Activated naive CD4-positive, alpha-beta T cell (primary cell): ENCODE measurements at places on chromosomes 1 and 21.

DNA sequence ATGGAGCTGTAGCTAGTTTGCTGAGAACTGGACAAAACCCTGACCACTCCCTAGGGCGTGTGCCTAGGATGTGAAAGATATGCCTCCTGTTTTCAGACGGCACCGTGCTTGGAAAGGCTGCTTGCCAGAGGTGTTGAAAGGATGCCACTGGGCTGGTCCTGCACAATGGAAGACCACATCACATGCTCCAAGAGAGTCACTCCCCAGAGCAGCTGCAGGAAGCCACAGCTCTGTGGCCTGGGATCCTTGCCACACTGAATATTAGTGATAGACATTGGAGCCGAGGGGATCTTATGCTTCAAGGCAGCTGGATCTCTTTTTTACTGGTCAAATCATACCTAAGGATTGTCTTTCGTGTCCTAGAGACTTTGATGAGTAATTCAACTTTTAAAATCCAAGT, 6.6 kb upstream of the APP start:
- DNase-seq, result no peak

- DNase-seq, result no peak
These were observed 263.4 kb downstream of the HHIPL2 start for GRCh38 chr1:222284466-222284865.

DNA sequence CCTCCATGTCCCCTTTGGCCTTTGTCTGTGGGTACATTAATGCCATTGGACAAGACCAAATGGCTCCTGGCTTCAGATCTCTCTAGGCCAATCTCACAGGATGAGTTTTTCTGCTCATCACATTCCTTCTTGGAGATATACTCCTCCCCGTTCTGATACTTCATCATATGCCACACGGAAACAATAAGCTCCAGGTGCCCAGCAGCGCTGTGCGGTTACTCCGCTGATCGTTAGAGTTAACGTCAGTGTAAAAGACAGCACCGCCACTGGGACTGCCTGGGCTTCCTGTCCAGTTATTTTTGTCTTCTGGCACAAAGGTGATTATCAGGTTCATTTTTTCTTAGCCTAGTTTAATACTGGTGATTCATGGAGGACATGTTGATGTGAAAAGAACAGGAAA, 22.5 kb downstream of the CACHD1 start:
- no peak for DNase-seq

- DNase-seq, result no peak
These were observed 102.3 kb downstream of the DYRK1A start for GRCh38 chr21:37468909-37469308.

DNA sequence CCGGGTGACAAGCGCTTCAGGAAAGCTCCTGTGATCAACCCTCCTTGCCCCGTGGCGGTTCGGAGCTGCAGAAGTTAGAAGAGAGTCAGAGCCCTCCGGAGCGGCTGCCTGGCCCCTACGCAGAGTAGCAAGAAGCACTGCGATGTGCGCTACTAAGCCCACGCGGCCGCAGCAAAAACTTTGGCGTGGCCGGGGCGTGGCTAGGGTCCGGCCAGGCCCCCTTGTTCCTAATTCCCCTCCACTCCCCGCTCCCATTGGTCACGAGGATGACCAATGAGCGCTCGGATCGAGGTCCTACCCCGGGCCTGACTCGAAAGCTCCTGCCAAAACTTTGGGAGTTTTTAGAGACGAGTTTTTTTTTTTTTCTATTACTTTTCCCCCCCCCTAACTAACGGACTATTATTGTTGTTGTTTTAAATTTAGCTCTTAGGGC, at the start of gene HLX:
TSS of gene HLX (plus strand) at position 368 of the 433 bp plus-strand sequence. CDS start 415 bp downstream, outside the sequence.
- no peak for DNase-seq

DNA sequence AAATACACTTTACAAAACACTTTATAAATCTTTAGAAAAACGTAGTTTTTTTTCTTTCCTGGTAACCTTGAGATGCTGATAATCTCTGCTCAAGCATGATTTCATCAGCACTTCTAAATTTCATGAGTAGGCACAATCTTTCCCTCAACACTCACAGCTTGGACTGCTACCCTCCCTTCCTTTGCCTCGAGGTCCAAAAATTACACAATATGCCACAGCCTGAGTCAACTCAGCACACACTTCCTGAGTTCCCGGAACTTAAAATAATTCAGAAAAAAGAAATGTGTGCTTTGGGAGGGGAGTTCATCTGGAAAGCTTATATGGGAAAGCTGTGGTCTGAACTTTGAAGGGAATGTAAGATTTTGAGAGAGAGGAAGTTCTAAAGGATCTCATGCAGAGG, 5.9 kb downstream of the CLCA2 start:
- DNase-seq, result no peak

DNA sequence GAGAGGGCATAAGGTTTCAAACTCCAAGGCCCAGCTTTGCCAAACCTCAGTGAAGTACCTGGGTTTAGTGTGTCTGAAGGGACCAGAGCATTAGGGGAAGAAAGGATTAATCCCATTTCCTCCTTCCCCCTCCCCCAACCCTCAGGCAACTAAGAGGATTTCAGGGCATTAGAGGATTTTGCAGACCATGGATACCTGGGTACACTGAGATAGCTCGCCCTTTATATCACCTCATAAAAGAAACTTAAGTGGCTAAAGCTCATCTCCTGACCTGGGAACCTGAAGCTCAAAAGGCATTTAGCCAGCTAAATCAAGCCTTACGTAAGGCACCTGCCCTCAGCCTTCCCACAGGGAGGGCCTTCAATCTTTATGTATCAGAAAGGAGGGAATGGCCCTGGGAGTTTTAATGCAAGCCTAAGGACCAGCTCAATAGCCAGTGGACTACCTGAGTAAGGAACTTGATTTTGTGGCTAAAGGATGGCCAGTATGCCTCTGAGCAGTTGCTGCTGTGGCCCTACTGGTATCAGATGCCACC, 26.4 kb upstream of the SMYD3 start:
- no peak for DNase-seq

GRCh38 chr1:196593955-196594354, 14.3 kb downstream of the KCNT2 start:
- DNase-seq, result no peak

DNA sequence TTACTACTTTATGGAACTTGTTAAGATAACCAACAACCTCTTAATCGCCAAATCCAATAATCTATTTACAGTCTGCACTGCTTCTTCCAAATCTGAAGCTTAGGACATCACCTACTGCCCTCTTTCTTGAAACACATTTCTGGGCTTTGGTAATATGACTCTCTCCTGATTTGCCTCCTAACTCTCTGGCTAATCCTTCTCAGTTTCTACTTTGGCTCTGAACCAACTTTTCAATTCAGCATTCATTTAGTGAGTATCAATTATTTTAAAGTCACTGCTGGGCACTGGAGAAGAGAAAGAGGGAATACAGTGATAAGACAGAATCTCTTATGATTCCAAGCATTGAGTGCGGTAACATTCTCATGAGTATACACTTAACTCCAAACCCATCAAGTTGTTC, 275.0 kb downstream of the AKT3 start:
- no peak for DNase-seq

- DNase-seq, result no peak
These were observed 70.0 kb upstream of the KIAA0040 start for GRCh38 chr1:175262621-175263020.

DNA sequence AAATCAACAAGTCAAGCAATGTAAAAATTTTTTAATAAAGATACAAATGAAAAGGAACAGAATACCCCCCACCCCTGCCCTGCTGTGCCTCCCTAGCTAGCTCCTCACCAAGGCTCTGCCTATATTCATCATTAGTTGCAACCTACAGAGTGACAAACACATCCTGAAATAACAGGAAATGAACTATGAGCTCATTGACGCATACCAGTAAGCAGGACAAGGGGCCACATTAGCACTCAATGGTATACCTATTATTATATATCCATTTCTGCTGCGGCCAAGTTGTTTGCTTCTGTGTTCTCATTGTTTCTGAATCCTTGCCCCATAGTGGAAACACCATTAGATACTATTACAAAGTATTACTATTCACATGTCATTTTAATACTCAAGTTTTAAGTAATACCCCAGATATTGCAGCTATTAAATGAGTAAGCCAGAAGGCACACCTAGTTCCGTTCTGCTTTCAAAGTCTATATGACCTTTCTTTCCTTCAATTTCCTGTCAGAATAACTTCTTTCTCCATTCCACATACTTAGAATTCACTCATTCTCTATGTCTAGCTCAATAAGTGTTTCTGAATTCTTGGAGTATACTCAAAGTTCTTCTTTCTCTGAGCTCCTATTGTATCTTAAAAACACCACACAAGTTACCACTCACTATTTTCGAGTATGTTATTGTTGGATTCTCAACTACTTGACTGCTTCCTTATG, 1214.9 kb downstream of the PLA2G4A start:
- DNase-seq, result no peak

DNA sequence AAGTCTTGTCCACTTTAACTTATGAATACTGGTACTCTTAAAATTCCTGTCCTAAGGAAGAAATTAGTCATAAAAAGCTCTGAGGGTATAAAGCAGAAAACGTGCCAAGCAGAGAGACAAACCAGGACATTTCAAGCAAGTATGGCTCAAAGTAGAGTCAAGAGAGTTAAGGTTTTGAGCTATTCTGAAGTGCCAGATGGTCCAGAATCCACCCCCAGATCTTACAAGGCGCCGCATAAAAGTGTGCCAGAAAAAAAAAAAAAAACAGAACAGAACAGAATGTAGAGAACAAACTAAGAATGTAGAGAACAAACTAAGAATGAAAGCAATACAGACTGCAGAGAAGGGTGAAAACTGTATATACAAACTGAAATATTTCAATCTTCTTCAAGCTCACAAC, 12.5 kb downstream of the EPS15 start:
- DNase-seq, result no peak

GRCh38 chr1:22872981-22873664, 99.5 kb downstream of the LACTBL1 start:
- DNase-seq, result no peak

DNA sequence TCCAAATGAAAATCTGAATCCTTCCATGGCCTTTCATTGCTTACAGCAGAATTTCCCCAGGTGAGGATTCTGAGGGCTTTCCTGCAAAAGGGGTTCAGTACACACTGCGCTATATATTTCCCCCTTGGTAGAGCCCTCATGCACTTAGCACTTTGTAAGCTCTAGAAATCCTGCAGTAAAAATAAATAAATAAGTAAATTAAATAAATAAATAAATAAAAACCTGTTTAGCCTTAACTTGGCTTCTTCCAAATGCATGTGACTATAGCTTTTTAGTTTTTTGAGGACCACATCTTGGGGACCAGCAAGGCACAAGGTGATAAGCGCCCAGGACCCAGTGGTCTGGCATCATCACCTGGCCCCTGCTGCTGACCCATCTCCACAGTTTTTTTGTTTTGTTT, 3.2 kb upstream of the BMP8B start:
- no peak for DNase-seq

DNA sequence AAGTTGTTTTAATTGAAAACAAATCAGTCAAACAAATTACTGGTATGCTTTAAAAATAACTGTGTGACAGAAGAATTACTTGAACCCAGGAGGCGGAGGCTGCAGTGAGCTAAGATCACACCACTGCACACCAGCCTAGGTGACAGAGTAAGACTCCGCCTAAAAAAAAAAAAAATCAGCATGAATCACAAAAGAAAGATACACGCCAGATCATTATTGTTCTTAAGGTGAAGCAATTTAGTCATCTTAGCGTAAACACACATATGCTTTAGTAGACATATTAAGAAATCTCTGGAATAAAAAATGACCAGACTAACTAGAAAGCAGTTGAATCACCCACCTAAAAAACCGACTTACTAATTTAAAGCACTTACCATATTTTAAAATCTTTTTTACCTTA, 20.2 kb downstream of the RERE start:
- no peak for DNase-seq

GRCh38 chr1:222877854-222878253, 63.0 kb downstream of the DISP1 start:
- DNase-seq, result no peak

DNA sequence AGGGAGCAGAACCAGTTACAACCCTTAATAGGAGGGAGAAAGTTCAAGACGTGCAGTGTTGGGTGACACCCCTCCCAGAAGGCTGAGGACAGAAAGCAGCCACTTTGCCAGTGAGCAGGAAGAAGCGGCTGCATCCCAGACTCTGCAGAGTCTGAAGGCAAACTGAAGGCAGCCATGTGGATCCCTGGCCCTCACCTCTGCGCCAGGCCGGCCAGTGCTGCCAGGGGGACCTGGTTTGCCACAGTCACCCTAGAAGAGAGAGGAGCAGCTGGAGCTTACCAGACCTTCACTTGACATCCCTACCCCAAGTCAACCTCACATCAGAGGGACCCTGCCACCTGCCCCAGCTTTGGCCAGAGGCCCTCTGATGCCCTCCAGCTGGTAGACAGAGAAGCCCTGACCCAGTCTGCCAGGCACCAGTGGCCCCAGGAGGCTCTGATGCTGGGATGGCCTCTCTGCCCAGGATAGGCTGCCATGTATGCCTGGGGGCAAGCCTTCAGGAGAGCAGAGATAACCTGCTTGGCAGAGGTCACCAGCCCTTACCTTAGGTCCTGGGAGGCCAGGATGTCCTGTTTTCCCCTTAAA, 16.3 kb upstream of the PEF1 start:
- DNase-seq, result no peak

- DNase-seq, result no peak
These were observed 22.4 kb upstream of the GNG4 start for GRCh38 chr1:235671992-235672391.

DNA sequence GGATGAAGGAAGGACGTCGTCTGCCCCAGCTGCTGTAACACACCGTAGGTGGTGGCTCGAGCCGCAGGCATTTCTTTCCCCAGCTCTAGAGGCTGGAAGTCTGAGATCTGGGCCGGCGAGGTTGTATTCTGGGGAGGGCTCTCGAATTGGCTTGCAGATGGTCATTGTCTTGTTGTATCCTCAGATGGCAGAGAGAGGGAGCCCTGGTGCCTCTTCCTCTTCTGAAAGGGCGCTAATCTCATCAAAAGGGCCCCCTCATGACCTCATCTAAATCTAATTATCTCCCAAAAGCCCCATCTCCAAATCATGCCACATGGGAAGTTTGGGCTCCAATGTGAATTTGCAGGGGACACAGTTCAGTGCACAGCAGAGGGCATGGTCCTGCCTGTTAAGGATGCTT, 109.0 kb downstream of the SIK1 start:
- no peak for DNase-seq

GRCh38 chr1:231879296-231879695, 252.7 kb downstream of the DISC1 start:
- DNase-seq, result no peak
